ENCODE measurements at places on chromosomes 7 and 10. TPM values are rescaled to one million over a fixed set of nuclear protein-coding genes. Genes with fewer than 3 reads are reported as not detected.

SRPK2 gene
- 37.1 TPM for total RNA-seq

- H3K4me3 ChIP-seq, result no peak overlapping the region
- no peak overlapping the region for H3K27ac ChIP-seq
- no peaks in the 10 kb centered on the region for H3K27me3 ChIP-seq
- no peaks in the 10 kb centered on the region for H3K36me3 ChIP-seq
- no peak for DNase-seq
Measured at GRCh38 chr10:127080317-127080716, 116.1 kb downstream of the INSYN2A start.

- H3K27ac ChIP-seq, result no peak overlapping the region
- no peaks in the 10 kb centered on the region for H3K36me3 ChIP-seq
- H3K4me1 ChIP-seq, result no peaks in the 10 kb centered on the region
- H3K4me3 ChIP-seq, result no peak overlapping the region
Measured at GRCh38 chr10:18185621-18186020, 45.4 kb downstream of the CACNB2 start.

PDE6C gene
- not detected for total RNA-seq

TMEM213 gene
- not detected for total RNA-seq

DNA sequence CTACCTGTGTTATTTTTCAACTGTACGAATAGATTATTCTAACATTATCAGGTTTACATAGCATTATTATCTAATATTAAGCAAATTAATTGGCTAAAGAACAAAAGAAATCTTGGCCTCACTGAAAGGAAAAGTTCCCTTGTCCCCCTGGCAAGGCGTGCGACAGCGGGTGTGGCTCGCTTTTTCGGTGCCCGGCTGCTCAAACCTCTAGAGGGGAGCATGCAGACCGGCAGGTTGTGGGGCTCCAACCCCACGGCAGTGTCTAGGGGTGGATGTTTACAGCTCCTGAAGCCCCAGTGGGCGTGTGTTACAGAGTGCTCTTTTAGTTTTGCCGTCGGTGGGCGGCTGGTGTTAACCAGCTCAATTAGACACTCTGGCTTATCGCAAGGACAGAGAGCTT lies 456.4 kb downstream of the TNS3 start:
- DNase-seq, result no peak
- no peak overlapping the region for H3K27ac ChIP-seq
- no peaks in the 10 kb centered on the region for H3K27me3 ChIP-seq
- H3K4me3 ChIP-seq, result no peak overlapping the region
- H3K4me1 ChIP-seq, result no peaks in the 10 kb centered on the region

Data from thyroid gland (tissue), 4 donors.